Uterus (tissue), 4 donors: ENCODE measurements at places on chromosomes 16 and 17. TPM values are rescaled to one million over a fixed set of nuclear protein-coding genes. Genes with fewer than 3 reads are reported as not detected.

Gene PGAP6
- total RNA-seq: 13.8 TPM

Gene ACSM3
- 251 TPM for total RNA-seq

DNA sequence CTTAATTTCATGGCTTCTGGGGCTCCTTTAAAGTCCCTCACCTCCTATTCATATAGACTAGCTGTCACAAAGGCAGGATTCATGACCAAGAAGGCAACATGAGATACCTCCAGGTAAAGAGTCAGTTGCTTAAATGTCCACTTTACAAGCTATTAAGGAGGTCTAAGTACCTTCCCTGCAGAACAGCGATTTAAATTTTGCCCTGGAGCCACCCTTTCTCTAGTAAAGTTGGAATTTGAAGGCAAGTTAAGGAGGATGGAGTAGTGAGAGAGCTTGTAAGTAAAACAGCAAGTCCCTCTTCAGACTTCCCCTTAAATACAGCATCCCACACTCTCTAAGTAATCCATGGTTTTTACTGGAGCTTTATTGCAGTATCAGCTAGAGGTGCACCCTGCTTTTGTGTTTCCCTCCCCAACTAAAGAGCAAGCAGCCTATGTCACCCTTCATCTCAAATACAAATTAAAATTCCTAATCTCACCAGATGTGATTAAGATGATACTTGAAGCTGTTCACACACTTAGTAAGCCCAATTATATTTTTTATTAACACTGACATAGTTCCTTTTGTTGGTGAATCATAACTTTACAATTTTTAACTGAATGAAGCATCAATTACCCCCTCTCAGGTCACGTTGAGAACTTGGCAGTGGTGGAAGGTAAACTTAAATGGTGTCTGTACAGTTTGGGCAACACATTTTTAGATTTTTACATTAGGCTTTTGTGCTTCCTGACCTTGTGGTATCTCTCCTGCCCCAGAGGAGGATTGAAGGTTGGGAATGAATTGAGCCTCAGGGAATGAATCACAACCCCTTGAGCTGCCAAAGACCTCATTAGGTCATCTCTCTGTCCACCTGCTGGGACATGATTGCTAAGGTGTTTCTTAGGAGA is 108.9 kb downstream of the TANGO6 start:
- no peak for DNase-seq

DNA sequence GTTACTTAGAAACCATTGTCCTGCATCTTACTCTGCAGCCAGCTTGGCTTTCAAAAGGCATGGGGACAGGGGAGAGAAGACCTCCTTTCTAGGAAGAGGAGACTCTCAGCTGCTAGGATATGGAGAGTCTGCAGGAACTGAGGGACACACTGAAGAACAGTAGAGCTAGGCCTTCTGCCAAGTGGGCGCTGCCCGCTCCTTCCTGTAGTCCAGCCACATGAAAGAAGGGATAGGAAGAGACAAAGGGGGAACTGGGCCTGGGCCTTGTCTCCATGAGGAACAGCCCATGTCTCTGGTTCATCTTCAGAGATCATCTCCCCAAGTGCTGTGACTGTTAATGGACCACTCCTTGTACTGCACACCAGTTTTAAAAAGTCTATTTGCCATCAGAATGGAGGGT is 78.4 kb downstream of the SYCE1L start:
- DNase-seq: no peak

GRCh38 chr17:42378959-42379594 is 9.2 kb downstream of the STAT3 start:
- DNase-seq: no peak

- no peak for DNase-seq
These were observed 227.6 kb downstream of the UTP18 start for GRCh38 chr17:51487947-51488346.
